ENCODE measurements at places on chromosomes 6 and 20.
A peak's percentile ranks its signal among the peaks of the same experiment; 100 is the strongest.

DNA sequence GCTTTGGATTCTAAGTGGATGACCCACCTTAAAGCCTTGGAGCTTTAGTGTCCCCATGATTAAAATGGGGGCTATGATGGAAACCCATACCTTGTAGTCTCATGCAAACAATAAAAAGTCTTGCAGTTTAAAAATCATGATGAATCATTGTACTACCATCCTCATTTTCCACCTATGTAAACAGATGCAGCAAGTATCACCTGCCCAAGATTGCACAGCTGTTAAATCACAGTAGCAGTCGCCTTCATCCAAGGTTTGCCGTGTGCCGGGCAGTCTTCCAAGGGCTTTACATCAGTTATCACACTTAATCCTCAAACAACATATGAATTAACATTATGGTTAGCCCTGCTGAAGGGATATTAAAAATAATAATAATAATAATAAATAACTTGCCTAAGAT lies 210.3 kb downstream of the FOXA2 start:
- no peak for DNase-seq

GRCh38 chr6:156662025-156662445 lies 115.1 kb upstream of the ARID1B start:
- no peak for DNase-seq

DNA sequence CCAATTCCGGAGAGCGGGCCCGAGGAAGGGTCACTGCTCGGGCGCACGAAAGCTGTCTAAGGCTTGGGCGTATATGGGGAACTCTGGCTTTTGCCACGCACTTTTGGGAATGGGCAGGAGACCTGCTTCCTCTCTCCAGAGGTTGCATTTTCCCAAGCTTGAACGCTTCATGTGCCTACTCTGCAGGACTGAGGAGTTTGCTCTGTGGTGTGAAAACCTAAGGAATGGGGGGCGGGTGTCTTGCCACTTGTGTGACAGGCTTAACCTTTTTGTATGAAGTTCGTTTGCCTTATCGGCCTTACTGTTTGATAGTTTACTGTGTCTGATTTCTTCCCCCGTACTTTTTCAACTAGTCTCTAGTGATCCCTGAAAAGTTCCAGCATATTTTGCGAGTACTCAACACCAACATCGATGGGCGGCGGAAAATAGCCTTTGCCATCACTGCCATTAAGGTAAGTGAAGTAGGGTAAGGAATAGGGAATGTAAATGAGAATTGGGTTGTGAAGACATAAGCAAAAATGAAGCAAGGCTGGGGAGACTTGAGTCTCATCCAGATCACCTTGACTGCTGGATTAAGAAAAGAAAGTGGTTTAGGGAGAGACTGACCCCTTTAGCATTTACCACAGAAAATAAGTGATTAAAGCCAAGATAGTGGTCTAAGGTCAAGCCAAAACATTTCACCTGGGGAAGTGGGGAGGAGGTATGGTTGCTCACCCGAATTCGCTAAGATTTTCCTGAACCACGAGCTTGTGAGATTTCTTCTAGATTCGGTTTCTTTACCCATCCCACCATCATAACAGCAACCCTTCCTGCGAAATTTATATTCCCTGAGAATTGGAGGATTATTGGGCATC lies 627 bp downstream of the RPS18 start:
- no peak for DNase-seq

- no peak for DNase-seq
Observed at GRCh38 chr6:111456208-111456607, 26.8 kb downstream of the REV3L start.

DNA sequence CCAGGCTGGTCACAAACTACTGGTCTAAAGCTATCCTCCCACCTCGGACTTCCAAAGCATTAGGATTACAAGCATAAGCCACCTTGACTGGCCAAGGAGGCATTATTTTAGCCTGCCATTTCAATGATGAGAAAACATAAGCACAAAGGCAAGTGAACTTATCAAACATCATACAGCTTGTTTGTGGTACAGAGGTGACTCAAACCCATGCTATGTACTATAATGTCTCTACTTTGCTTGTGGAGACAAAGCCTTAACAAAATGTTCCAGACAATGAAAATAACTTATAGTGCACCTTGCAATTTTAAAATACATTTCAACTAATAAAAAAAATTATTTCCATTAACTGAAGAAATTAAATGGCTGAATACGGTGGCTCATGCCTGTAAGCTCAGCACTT lies 26.2 kb downstream of the HDAC2 start:
- DNase-seq, result no peak

DNA sequence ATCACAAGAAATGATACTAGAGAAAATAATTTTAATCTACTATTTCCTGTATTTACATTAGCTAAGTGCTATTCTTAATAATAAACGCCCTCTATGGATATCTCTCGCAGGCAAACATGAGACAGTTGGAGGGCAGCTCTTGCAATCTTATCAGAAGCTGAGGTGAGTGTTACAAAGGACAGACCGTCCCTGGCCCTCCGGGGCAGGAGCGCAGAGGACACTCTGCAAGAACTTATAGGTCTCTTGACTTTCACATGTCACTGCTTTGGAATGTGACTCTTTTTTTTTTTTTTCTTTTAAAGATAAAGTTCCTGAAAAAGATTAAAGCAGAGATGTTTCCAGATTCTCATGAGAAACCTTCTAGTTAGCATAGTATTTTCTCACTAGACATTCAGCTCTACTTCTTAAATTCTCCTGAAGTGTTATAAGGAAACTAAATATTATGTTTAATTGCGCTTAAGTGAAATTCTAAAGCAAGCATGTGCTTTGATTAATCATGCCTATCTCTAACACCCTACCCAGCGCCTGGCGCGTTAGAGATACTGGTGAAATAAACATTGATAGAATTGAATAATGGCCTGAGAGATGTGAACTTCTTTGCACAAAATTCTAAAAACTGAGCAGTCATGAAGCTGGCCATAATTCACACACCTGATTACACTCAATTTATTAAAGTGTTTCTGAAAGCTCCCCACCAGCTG lies 57.4 kb downstream of the SYTL3 start:
- no peak for DNase-seq

DNA sequence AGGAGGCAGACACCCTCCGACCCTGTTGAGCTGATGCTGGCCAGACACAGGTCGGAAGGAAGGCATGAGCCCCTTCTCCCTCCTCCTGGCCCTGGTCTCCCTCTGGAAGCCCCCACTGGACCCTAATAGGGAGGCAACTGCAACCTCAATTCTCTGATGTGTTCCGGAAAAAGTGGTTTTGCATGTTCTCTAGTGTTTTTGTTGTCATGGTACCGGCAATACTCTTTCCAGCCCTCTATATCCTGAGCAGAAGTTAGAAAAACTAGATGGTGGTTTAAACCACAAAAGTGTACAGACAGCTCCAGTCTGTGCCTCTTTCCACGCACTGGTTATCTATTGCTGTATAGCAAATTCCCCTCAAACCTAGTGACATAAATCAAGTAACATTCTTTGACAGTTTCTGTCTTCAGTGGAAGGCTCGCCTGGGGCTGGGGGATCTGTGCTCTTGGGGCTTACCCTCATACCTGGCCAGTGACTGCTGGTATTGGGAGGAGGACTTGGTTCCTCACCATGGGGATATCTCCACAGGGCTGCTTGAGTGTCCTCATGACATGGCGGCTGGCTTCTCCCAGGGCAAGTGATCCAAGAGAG lies 37.0 kb downstream of the SYTL3 start:
- DNase-seq, result peak; percentile 12

- no peak for DNase-seq
Observed at GRCh38 chr6:31663961-31664789, 622 bp downstream of the GPANK1 start.

GRCh38 chr6:48032151-48032550 lies 78.8 kb downstream of the PTCHD4 start:
- DNase-seq, result no peak

DNA sequence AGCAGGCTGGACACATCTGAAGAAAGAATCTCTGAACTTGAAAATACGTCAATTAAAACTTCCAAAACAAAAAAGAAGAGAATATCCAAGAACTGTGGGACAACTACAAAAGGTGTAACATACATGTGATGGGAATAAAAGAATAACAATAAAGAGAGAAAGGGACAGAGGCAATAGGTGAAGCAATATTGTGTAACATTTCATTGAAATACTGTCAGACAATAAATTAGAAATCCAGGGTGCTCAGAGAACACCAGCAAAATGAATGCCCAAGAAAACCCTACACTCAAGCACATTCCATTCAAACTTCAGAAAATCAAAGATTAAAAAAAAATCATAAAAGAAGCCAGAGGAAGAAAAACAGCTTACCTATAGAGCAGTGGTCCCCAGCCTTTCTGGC lies 33.6 kb upstream of the ASF1A start:
- no peak for DNase-seq

DNA sequence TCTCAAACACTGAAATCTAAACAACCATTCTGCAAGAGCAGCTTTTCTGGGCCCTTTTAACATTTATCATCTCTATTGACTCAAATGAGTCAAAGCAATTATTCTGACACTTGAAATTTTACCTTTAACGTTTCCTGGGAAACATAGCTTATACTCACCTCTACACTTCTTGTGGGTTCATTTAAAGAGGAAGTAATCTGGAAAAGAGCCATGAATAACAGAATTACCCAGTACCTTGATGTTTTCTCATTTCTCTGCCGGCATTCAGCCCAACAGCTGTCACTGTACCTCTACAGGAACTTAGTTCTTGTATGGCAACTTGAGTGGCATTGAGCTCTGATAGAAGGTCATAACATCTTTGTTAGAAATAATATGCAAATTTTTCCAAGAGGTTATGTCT lies 272.2 kb downstream of the KCNQ5 start:
- DNase-seq, result no peak

DNA sequence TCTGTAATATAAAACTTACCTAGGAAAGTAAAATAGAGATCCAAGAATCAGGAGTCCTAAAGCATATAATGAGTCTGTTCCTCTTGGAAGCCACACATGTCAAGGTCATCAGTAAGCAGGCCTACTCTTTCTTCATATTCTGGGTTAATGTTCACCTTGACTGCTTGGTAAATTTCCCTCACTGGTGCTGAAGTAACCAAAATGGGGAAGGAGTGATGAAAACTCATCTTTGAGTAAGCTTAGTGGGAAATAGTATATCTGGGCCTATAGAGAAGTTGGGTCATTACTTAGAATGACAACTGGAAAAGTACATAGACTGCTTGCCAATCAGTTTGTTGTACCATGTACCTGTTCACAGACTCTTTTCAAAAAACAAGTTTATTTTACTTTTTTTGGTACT lies 6.6 kb downstream of the TSPYL4 start:
- DNase-seq, result no peak

GRCh38 chr6:109002051-109002697 lies 92.5 kb downstream of the SESN1 start:
- no peak for DNase-seq

GRCh38 chr20:62557462-62557861 lies 81.7 kb upstream of the GATA5 start:
- DNase-seq, result no peak

GRCh38 chr20:33181482-33182093 lies 13.6 kb downstream of the BPIFA2 start:
- no peak for DNase-seq

- no peak for DNase-seq
Observed at GRCh38 chr6:131107151-131107550, 28.1 kb upstream of the AKAP7 start.

GRCh38 chr6:128117916-128118315 lies 217.1 kb upstream of the THEMIS start:
- DNase-seq, result no peak

- DNase-seq, result no peak
Observed at GRCh38 chr6:160394654-160395035, 46.5 kb downstream of the SLC22A3 start.

GRCh38 chr20:12502443-12502842 lies 506.3 kb upstream of the SPTLC3 start:
- no peak for DNase-seq

DNA sequence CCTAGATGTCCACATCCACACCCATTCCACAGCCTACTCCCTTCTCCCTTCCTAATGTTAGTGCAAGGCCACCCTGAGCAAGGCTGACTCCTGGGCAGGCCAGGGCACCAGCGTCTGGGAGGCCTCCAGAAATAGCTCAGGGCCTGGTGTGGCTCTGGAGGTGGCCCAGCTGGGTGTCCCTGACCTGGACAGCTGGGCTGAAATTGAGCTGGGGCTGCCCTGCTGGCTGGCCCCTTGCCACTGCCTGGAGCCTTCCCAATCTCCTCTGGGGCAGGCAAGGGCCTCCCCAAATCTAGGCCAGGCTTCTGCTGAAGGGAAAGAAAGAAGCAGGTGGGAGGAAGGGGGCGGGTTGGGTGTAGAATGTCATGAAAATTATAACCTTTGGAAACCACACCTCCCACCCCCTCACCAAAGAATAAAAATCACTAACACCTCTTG lies 2.1 kb downstream of the FAM110A start:
- no peak for DNase-seq

DNA sequence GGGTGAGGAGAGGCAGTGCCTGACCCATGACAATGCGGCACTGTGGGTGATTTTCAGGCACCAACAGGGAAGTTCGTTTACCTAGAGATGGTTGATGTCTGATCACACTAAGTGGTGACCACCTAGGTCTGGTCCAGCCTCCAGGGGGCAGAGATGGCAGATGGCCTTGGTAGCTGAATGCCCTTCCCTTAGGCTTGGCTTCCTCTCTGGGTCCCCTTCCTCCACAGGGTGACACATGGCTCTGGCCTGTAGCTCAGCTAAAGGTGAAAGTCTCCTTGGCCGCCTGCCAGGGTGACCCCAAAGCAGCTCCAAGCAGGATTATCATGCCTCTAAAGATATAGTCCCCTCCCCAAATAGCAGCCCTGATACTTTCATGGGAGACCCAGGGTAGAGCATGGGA lies 6.4 kb downstream of the GDAP1L1 start:
- no peak for DNase-seq

DNA sequence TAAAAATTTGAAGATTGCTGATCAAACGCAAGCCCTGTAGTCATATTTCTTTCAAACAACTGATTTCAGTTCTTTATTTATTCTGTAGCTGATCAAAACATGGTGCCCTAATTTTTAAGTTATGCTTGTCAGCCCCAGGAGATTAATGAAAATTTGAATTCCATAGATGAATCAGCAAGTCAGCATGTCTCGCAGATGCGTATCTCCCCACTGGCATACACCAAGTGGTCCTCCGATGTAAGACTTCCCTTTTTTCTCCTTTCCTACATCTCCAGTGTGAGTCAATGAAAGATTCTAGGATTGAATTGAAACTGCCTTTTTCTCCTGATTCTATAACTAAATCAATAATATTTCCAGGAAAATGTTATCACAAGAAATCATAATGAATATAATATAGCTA lies 539.6 kb upstream of the NOX3 start:
- no peak for DNase-seq

- no peak for DNase-seq
Observed at GRCh38 chr20:54474046-54474445, 1.3 kb upstream of the DOK5 start.

- no peak for DNase-seq
Observed at GRCh38 chr20:57491373-57491772, 33.6 kb downstream of the CTCFL start.

DNA sequence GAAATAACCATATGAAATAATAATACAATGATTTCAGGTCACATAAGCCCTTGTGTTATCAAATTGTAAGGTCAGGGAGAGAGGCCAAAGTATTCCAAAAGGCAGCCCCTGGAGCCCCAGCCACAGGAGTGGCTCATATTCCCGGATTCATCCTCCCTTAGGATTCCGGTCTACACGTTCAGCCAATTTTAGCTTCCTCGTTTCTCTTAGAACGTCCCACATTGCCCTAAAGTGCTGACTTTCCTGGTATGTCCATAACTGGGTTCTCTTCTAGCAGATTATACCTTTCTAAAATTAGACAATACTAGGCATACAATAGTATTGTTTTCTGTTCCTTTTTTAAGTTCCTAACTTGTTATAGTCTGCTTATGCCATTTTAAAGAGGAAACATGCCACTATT lies 192.7 kb upstream of the NOX3 start:
- DNase-seq, result no peak

- peak; percentile 47 for DNase-seq
Observed at GRCh38 chr6:135183002-135183531, 2.0 kb downstream of the MYB start.
